ENCODE measurements at places on chromosomes 4 and X. TPM values are rescaled to one million over a fixed set of nuclear protein-coding genes. Genes with fewer than 3 reads are reported as not detected.
A peak's percentile ranks its signal among the peaks of the same experiment; 100 is the strongest.

The PAQR3 gene
- 9.8 TPM for total RNA-seq

The SLC7A11 gene
- 5.3 TPM for total RNA-seq

The PNMA3 gene
- total RNA-seq = 1.9 TPM

DNA sequence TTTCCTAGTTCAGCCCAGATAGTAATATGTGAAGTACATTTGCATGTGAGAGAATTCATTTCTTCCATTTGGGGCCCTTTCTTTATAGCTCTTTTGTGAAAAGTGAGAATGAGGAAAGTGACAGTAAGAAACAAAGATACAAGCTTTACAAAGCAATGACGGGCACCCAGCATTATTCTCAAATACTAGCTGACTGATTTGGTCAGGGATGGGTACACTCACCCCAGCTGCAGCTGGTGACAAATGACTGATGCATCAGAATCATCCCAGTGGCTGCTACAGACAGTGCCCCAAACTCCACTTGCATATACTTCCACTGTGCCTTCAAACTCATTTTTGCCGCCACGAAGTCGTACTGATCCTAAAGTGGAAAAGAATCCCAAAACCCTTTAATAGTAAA is 14.8 kb downstream of the PRSS12 start:
- DNase-seq = no peak

- DNase-seq = no peak
These were observed 144.4 kb downstream of the NHS start for GRCh38 chrX:17519358-17519757.

- DNase-seq = no peak
These were observed 47.0 kb downstream of the MOSPD2 start for GRCh38 chrX:14920196-14920595.

The GPR119 gene
- not detected for total RNA-seq

GRCh38 chr4:13261486-13262257 is 222.5 kb downstream of the RAB28 start:
- DNase-seq = no peak

GRCh38 chr4:24322995-24323394 is 261.4 kb downstream of the DHX15 start:
- DNase-seq = no peak

The TMEM156 gene
- total RNA-seq = 11.3 TPM

DNA sequence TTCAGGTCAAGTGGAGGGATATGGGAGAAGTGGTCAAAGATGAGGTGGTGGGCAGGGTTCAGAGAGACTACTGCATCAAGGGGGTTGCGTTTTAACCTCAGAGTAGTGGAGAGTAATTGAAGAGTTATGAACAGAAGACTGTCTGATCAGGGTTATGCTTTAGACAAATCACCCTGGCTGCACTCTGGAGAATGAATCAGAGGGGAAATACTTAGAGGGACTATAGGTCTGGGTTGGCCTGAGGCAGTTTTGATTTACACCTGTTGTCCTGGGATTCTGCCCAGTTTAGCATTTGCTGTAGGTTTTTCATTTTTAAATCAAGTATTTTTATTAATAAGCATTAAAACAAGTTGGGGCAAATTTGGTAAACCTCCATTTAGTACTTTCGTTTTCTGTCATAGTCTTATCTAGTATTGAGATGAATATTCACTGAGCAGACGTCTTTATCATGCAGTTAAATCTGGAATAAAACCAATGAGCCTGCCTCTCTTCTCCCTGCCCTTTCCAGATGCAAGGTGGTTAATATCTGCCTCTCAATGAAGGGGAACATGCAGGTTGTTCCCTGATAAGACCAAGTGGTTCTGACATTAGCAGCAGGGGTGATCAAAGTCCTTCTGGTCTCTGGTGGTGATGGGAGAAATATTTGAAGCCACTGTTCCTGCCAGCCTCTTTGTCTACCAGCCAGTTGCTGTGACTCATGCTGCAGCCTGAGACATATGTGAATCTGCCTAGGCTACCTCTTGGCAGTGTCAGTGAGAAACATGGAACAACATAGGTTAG is 116.0 kb upstream of the RPS6KA3 start:
- peak; percentile 3 for DNase-seq

The MAMLD1 gene
- total RNA-seq = 0.91 TPM

- no peak for DNase-seq
These were observed 41.4 kb upstream of the USP9X start for GRCh38 chrX:41043674-41044345.

The UNC5C gene
- not detected for total RNA-seq

The ANXA5 gene
- 58.0 TPM for total RNA-seq

- DNase-seq = no peak
These were observed 1.2 kb downstream of the MGST2 start for GRCh38 chr4:139666735-139667281.

- no peak for DNase-seq
These were observed 413.2 kb upstream of the TECRL start for GRCh38 chr4:64822405-64822804.

GRCh38 chr4:120760047-120760446 is 162.5 kb downstream of the PRDM5 start:
- no peak for DNase-seq

- no peak for DNase-seq
These were observed 311.3 kb downstream of the GRID2 start for GRCh38 chr4:92615049-92615448.

DNA sequence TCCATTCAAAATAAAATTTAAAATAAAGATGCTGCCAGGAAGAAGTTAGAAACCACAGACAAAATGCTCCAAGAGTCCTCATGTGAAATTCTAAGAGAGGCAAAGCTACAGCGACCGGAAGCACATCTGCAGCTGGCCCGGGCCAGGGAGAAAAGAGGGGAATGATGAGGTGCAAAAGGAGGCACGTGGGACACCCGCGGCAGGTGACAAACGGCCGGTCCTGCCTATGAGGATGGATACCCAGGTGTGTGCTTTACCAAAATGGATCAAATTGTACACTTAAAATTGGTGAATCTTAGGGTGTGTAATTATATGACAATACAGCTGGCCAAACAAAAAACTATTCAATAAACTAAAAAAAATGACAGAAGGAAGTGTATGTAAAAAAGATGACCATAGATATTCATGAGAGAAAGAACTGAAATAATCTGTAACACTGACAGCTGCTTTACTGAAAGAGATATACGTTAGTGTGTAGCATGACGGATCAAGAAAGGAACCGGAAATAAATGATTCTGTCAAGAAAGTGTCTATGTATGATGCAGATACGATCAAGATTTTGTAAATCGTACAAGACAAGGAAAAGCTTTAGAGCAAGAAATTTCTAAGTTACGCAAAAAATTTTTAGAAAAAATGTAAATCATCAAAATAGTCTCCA is 29.5 kb downstream of the PPP2R3B start:
- DNase-seq = no peak

GRCh38 chr4:92215476-92215875 is 88.3 kb upstream of the GRID2 start:
- no peak for DNase-seq

The SMPX gene
- total RNA-seq = not detected

- no peak for DNase-seq
These were observed 1.0 kb upstream of the SLC6A8 start for GRCh38 chrX:153686711-153687110.

DNA sequence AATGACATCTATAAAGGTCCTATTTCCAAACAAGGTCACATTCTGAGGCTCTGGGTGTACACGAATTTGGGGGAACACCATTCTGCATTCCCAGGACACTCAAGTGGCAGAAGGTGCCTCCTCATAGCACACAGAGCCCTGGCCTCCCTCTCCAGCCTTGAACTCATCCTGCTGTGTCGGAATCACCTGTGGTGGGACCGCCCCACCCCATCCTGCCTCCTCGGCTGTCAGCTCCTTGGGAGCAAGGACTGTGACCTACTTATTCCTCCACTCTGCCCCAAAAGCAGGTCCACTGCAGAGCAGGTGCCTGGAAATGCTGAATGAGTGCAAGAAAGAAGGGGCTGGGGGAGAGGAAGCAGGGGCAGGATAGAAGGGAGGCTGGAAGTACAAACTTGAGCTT is 33.5 kb downstream of the HTRA3 start:
- DNase-seq = no peak

The FAM47B gene
- not detected for total RNA-seq

The ETDB gene
- total RNA-seq = not detected

DNA sequence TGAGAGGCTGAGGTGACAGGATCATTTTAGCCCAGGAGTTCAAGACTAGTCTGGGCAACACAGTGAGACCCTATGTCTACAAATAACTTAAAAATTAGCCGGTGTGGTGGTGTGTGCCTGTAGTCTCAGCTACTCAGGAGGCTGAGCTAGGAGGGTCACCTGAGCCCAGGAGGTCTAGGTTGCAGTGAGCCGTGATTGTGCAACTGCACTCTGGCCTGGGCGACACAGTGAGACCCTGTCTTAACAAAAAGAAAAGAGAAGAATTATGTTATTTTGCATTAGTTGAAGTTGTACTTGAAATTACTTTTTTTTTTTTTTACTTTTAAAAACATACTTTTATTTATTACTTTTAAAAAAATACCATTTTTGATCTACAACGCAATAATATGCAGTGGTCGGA is 21.8 kb upstream of the TADA2B start:
- DNase-seq = no peak

- no peak for DNase-seq
These were observed 744.6 kb upstream of the IGFBP7 start for GRCh38 chr4:57854748-57855147.

DNA sequence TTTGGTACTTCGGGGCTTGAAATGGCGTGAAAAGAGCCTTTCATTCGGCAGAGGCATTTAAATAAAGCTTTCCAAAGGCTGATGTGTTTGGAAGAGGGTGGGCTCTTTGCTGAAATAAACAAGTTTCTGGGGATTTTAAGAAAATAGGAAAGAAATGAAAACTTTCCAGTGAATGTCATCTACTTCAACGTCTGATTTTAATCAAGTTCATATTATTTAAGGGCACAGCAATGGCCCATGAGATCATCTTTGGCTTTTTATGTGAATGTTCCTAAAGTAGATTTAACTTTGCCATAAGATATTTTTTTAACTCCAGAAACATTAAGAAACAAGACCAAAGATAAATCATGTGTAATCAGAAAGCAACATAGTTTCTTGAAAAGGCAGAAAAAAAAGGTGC is 69.8 kb upstream of the TTC29 start:
- no peak for DNase-seq

The NPY2R gene
- not detected for total RNA-seq

DNA sequence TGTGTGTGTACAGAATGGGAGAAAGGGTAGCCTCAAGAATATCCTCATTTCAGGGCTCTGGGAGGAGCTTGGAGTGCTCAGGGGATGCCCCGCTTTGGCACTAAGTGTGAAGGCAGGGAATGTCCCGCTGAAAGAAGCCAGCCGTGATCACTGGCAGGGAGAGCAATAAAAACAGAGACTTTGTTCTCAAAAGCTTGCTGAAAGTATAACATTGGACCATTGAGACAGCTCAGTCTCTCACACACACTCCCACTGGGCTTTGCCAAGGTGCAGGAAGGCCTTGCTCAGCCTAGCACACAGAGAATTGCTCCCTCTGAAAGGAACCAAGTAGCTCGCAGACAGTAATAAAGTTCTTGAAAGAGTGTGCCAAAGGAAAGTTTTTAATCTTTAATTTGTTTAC is 143.8 kb upstream of the SLITRK2 start:
- DNase-seq = no peak

- DNase-seq = no peak
These were observed 153.0 kb upstream of the RPS6KA6 start for GRCh38 chrX:84340968-84341367.

The GNL3L gene
- total RNA-seq = 91.8 TPM

DNA sequence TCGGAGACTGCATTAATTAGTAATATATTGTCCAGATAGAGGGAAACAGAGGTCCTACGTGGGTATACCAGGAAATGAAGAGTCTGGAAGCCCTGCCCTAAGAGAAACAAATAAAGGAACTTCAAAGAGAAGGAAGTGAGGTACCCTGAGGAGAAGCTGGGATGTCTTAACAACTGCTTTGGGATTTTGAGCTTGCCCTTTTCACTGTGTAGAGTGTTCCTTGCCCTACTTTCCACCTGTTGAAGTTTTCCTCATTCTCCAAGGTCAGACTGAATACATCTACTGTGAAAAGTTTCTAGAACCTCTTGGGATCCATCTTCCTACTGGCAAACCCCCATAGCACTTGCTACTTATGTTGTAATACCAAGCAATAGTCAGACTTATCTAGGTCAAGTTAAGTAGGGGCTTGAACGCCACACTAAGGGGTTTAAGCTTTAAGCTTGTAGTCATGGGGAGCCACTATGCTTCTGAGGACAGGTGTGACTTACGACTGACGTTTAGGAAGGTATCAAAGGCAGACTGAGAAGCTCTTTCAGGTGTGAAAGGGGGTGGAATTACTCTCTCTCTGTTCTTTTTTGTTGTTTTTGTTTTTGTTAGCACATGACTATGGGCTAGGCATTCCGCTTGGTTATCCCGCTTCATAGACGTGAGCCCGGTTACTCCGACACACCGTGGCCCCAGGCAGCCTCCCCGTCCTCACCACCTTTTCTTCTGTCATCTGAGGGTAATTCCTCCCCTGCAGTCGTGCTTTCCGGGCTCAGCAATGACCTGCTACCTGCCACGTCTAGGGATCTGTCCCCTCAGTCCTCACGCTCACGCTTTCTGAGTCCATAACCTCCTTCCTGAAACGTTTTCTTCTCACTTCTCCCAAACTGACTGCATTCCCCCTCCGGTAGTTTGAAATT is 959 bp upstream of the REST start:
- DNase-seq = no peak

DNA sequence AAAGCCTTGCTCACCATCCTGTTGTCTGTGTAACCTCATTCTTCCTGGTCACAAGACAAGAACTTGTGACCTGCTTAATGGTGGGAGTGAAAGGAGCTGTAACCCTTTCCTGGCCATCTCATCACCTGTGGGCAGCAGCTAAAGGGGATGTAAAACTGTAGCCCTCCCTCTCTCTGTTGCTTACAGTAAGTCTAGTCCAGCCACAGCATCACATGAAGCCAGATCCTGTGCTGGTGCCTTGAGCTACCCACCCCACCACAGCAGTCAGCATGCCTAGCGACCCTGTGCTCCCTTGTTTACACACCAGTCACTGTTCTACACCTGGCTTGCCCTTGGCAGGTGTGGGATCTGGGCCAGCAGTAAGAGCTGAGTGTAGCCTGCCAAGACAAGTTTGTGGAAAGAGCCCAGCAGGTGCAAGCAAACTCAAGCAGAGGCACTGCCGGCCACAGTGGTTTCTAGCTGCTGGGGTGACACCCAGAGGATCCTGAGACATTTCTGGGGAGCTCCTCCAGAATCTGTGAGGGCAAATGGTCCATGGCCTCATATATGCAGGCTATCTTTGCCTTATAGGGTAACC is 41.0 kb downstream of the UGT2B28 start:
- no peak for DNase-seq

GRCh38 chr4:96992443-96992842 is 1150.8 kb downstream of the STPG2 start:
- no peak for DNase-seq

GRCh38 chrX:30343206-30343605 is 34.0 kb upstream of the NR0B1 start:
- DNase-seq = no peak
